Neural crest cell (in vitro differentiated cells): ENCODE measurements at places on chromosomes 3 and 15.
A peak's percentile ranks its signal among the peaks of the same experiment; 100 is the strongest.

DNA sequence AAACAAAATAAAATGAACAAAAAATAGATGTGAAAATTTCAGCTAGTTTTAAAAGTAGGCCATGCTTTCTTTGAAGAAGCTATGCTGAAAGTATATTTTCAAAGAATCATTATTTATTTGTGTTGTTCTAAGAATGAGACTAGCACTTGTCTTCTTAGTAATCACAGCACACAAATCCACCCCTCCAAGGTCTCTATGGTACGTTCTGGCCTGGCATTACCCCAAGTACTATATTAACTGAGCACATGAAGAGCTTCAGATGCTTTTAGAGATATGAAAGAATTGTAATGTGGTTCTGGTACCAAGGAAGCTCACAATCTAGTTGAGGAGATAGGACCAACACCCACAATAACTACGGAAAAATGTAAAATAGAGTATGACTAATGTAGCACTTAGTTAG is 416.5 kb downstream of the PLCL2 start:
- H3K4me1 ChIP-seq = no peaks in the 10 kb centered on the region

GRCh38 chr15:85456798-85457197 is 76.4 kb downstream of the AKAP13 start:
- no peak overlapping the region for H3K27ac ChIP-seq
- H3K4me3 ChIP-seq = no peak overlapping the region
- no peak for DNase-seq

GRCh38 chr3:138434276-138434874 is at the start of gene ESYT3:
TSS of gene ESYT3 (plus strand) at chr3:138434616. CDS start at chr3:138434799, 183 bp downstream.
- no peaks in the 10 kb centered on the region for H3K4me1 ChIP-seq
- no peak within 1 kb of the TSS for H3K27ac ChIP-seq
- peak; percentile 49 for DNase-seq
- no peaks in the 10 kb centered on the region for H3K36me3 ChIP-seq
- H3K4me3 ChIP-seq = peak within 1 kb of the TSS; percentile 73
- H3K27me3 ChIP-seq = peaks cover 91% of the 10 kb centered on the region

GRCh38 chr3:25854635-25855034 is 64.7 kb downstream of the OXSM start:
- no peak for DNase-seq
- no peaks in the 10 kb centered on the region for H3K27me3 ChIP-seq
- H3K4me3 ChIP-seq = no peak overlapping the region
- no peaks in the 10 kb centered on the region for H3K36me3 ChIP-seq
- no peak overlapping the region for H3K27ac ChIP-seq

DNA sequence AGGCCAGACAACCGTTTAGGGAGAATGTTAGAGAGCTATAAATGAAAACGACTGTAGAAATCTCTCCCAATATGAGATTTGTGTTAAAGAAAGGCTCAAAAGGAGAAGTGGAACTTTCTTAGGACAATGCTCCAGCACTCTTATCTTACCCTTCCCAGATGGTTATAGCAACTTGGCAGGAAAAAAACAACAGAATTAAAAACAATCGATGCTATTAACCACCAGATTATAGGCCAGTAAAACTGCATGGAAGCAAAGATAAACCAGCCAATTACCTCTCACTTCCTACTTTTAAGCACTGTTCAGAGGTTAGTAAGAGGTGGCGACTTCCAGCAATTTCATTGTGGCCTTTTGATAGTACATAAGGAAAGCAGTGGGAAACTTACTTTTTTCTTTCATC is 72.9 kb downstream of the TMCC1 start:
- peaks cover 5% of the 10 kb centered on the region for H3K36me3 ChIP-seq
- no peak overlapping the region for H3K27ac ChIP-seq
- H3K4me3 ChIP-seq = no peak overlapping the region
- DNase-seq = no peak
- H3K27me3 ChIP-seq = no peaks in the 10 kb centered on the region

GRCh38 chr3:101784855-101785613 is 6.0 kb downstream of the NXPE3 start:
- H3K27ac ChIP-seq = no peak overlapping the region
- H3K27me3 ChIP-seq = no peaks in the 10 kb centered on the region
- no peak overlapping the region for H3K4me3 ChIP-seq
- DNase-seq = no peak
- H3K36me3 ChIP-seq = peaks cover 31% of the 10 kb centered on the region
- H3K4me1 ChIP-seq = peaks cover 15% of the 10 kb centered on the region

- no peaks in the 10 kb centered on the region for H3K4me1 ChIP-seq
- no peaks in the 10 kb centered on the region for H3K36me3 ChIP-seq
- no peaks in the 10 kb centered on the region for H3K27me3 ChIP-seq
Observed at GRCh38 chr3:41350441-41350840, 151.1 kb downstream of the CTNNB1 start.

GRCh38 chr3:196281962-196282361 is 5.6 kb downstream of the PCYT1A start:
- DNase-seq = no peak
- no peaks in the 10 kb centered on the region for H3K27me3 ChIP-seq
- H3K4me1 ChIP-seq = peaks cover 24% of the 10 kb centered on the region
- no peaks in the 10 kb centered on the region for H3K36me3 ChIP-seq
- no peak overlapping the region for H3K27ac ChIP-seq

- peaks cover 1% of the 10 kb centered on the region for H3K36me3 ChIP-seq
- H3K27me3 ChIP-seq = no peaks in the 10 kb centered on the region
- peaks cover 15% of the 10 kb centered on the region for H3K4me1 ChIP-seq
- H3K27ac ChIP-seq = no peak overlapping the region
- no peak for DNase-seq
Observed at GRCh38 chr3:128648940-128649663, 1.5 kb downstream of the RPN1 start.

- no peak for DNase-seq
- H3K4me3 ChIP-seq = no peak overlapping the region
- H3K4me1 ChIP-seq = no peaks in the 10 kb centered on the region
- no peak overlapping the region for H3K27ac ChIP-seq
- H3K36me3 ChIP-seq = no peaks in the 10 kb centered on the region
- H3K27me3 ChIP-seq = peaks cover 4% of the 10 kb centered on the region
Observed at GRCh38 chr3:53566461-53567145, 72.2 kb downstream of the CACNA1D start.

GRCh38 chr3:184563941-184564684 is 2.5 kb downstream of the EPHB3 start:
- H3K36me3 ChIP-seq = no peaks in the 10 kb centered on the region
- H3K4me1 ChIP-seq = peaks cover 52% of the 10 kb centered on the region
- peaks cover 50% of the 10 kb centered on the region for H3K27me3 ChIP-seq
- H3K27ac ChIP-seq = no peak overlapping the region
- peak overlapping the region; percentile 72 for H3K4me3 ChIP-seq

DNA sequence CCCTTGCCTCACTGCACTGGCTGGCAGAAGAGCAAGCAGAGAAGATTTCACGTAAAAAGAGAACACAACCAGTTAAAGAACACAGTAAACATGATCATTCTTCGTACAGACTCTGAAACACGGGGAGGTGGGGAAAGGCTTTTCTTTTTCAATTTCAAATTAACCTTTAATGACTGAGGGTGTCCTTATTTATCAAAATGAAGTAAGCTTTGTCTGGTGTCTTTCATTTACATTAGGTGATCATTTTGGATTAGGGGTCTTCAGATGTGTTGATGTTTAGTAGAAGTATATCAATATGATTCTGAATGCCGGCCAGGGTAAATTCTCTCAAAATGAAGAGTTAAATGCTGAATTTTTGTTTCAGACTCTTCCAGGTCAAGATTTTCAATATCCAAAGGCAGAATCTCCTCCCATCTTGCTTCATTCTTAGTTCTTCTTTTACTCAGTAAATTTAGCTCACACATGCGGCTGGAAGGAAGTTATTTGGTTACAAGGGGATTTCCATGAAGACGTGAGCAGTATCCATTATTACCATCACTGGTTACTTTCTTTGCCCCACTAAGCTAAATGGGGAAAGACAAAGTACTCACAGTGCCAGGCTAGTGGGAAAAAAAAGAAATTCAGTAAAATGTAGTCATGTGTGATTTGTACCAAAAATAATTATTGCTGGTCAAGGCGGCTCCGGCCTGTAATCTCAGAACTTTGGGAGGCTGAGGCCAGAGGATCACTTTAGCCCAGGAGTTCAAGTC is 272.2 kb upstream of the NR2F2 start:
- no peak overlapping the region for H3K4me3 ChIP-seq
- no peak for DNase-seq
- no peaks in the 10 kb centered on the region for H3K36me3 ChIP-seq
- H3K27me3 ChIP-seq = no peaks in the 10 kb centered on the region

DNA sequence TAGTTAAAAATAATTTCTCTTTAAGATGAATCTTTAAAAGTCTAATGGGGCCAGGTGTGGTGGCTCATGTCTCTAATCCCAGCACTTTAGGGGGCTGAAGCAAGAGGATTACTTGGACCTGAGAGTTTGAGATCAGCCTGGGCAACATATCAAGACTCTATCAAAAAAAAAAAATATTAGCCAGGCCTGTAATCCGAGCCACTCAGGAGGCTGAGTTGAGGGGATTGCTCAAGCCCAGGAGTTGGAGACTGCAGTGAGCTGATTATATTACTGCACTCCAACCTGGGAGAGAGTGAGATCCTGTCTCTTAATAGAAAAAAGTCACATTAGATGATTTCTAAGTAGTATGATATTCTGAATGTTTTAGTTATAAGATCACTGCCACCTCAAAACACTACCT is 322.0 kb upstream of the MANF start:
- no peaks in the 10 kb centered on the region for H3K27me3 ChIP-seq
- H3K27ac ChIP-seq = no peak overlapping the region
- H3K4me3 ChIP-seq = no peak overlapping the region
- no peak for DNase-seq

DNA sequence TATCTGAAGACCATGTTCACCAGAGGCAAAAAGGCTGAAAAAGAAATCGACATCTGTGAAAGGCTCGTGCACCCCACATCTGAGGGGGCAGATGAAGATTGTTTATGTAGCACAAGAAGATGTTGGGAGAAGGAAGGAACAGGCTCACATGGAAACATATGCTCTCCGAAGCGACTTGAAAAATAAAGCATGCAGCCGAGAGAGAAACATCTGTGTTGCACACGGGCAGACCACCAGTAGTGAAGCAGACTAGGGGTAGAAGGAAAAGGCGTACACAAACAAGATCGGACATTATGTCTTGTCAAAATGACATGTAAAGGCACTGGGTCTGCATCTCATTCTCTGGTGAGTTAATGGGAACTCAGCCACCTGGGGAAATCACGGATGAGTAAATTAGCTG is 356.5 kb downstream of the ZIC4 start:
- no peak for DNase-seq
- no peaks in the 10 kb centered on the region for H3K36me3 ChIP-seq
- no peak overlapping the region for H3K27ac ChIP-seq
- H3K4me3 ChIP-seq = peak overlapping the region; percentile 1
- peaks cover 7% of the 10 kb centered on the region for H3K4me1 ChIP-seq

GRCh38 chr3:156449710-156450574 is 105.0 kb downstream of the SSR3 start:
- H3K4me3 ChIP-seq = no peak overlapping the region
- no peak overlapping the region for H3K27ac ChIP-seq
- H3K36me3 ChIP-seq = no peaks in the 10 kb centered on the region

DNA sequence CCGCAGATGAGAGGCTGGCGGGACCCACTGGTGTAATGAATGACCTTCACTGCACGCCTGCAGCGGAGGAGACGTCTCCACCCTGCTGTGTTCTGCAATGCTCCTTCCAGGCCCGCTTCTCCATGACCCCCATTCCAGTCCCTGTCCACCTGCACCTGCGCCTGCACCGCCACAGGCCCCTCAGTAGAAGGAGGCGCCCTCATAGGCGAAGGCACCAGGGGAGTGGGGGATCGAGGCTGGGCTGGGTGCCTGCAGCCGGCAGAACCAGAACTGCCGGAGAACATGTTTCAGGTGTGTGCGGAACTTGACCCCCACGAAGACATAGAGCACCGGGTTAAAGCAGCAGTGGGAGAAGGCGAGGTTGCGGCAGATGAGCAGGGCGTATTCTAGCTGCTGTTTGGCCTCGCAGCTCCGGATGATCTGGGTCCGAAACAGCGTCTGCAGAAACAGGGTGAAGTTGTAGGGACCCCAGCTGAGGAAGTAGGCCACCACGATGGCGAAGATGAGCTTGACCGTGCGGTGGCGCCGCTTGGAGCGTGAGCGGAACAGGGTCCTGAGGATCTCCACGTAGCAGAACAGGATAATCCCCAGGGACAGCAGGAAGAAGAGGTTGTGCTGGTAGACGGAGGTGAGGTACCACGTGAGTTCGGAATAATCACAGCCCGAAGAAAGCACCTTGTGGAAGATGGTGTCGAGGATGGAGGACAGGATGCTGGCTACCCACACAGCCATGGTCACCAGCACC is 6.3 kb downstream of the XCR1 start:
- H3K27ac ChIP-seq = no peak overlapping the region
- no peak overlapping the region for H3K4me3 ChIP-seq
- H3K36me3 ChIP-seq = no peaks in the 10 kb centered on the region
- H3K27me3 ChIP-seq = no peaks in the 10 kb centered on the region
- no peaks in the 10 kb centered on the region for H3K4me1 ChIP-seq

GRCh38 chr15:59492389-59493377 is 54.7 kb downstream of the FAM81A start:
- H3K4me3 ChIP-seq = no peak overlapping the region
- peaks cover 2% of the 10 kb centered on the region for H3K27me3 ChIP-seq
- H3K36me3 ChIP-seq = peaks cover 2% of the 10 kb centered on the region
- H3K27ac ChIP-seq = no peak overlapping the region

DNA sequence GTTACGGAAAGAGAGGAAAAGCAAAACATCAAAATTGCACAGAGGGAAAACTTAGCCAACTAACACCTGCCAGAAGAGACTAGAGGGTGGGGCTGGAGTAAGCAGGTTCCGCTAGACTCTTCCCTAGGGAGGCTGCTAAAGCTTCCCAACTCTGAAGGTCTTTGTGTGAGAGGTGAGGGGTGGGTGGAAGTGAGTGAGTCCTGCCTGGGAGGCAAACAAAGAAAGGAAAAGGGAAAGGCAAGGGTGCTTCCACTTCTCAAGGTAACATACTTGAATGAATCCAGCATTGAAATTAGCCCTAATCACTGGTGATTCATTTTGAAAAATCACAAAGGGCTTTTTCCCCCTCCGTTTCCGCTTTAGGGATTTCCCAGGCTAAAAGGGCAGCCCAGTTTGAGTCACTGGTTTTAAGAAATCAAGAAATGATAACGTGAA is 220.5 kb upstream of the ADAMTS9 start:
- H3K27ac ChIP-seq = no peak overlapping the region
- DNase-seq = no peak
- H3K36me3 ChIP-seq = no peaks in the 10 kb centered on the region
- no peak overlapping the region for H3K4me3 ChIP-seq
- H3K27me3 ChIP-seq = no peaks in the 10 kb centered on the region

DNA sequence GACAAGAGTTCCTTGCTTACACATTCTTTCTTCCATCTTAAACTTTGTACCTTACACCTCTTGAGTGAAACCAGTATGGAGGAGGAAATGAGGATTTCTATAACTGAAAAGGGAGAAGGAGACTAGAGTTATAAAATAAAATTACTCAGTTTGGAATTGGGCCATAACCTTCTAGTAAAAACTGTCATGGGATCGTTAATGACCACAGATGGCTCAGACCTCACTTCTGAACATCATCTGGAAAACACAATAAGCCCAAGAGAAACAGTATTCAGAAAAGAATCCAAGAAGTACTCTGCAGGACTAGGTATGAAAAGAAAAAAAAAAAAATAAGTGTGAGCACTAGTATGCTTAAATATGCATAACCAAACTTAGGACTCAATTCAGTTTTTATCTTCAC is 12.1 kb downstream of the GAP43 start:
- DNase-seq = no peak
- H3K27ac ChIP-seq = no peak overlapping the region
- peaks cover 3% of the 10 kb centered on the region for H3K36me3 ChIP-seq
- no peaks in the 10 kb centered on the region for H3K27me3 ChIP-seq
